ENCODE measurements at places on chromosomes 5 and 9. TPM values are rescaled to one million over a fixed set of nuclear protein-coding genes. Genes with fewer than 3 reads are reported as not detected.
A peak's percentile ranks its signal among the peaks of the same experiment; 100 is the strongest.

The FOXE1 gene
- total RNA-seq: 0.04 TPM

- DNase-seq: no peak
Observed at GRCh38 chr5:43729846-43730478, 127.0 kb downstream of the NNT start.

DNA sequence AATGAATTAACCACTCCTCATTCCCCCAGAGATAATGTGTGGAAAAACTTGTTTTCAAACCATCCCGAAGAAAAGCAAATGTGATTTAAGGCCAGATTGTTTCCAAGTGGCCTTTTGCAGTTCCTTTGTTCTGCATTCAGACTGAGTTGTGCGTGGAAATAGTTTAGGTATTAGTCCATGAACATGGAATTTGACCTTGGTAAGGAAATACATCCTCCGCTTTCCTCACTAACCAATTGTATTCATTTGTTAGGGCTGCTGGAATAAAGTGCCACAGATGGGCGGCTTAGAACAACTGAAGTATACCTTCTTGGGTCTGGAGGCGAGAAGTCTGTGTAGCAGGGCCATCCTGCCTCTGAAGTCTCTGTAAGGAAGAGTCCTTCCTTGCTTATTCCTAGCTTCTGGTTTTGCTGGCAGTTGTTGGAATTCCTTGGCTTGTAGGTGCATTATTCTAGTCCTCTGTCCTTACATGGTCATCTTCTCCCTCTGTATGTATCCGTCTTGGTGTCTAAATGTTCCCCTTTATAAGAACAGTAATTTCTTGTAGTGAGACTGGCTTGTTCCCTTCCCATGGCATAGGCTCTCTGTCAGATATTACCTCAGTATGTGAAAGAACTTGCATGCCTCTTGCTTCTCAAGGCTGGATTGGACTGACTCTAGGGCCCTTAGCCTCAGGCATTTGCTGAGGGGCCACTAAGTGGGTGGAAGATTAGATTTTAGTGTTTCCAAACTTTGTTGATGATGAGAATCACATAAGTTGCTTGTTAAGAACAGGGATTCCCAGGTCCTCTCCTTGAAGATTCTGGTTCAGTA, 53.9 kb downstream of the RAI14 start:
- peak; percentile 90 for DNase-seq

The OSMR gene
- total RNA-seq: 46.7 TPM

DNA sequence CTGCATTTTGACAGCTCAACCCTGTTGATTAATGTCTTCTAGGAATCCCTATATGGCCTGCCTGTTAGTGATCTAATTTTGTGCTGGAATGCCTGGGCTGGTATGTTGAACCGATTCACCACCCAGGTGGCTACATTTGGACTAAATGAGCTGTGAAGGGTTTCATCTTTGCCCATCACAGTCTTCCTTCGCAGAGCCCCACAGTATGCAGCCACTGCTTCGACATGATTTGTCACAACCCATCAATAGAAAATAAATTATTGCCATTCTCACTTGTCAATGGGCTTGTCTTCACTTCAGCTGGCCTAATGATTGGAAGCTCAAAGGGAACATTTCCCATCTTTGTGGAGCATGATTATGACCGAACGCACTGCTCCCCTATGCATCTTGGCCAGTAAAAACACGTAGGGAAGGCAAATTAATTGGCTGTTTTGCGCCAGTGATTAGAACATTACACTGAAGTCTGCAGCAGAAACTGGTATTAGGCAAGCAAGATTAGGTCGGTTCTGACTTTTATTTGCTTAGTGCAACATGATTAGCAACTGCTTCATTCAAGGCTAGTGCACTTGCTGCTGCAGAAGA, 408.5 kb downstream of the KIAA0825 start:
- DNase-seq: no peak

GRCh38 chr9:104872656-104873488, 55.1 kb downstream of the ABCA1 start:
- DNase-seq: peak; percentile 81

The CAMSAP1 gene
- 70.4 TPM for total RNA-seq

The SLC6A19 gene
- not detected for total RNA-seq

GRCh38 chr9:89486681-89487080, 11.2 kb downstream of the SEMA4D start:
- no peak for DNase-seq

The CAMK4 gene
- total RNA-seq: 0.75 TPM

The C9orf152 gene
- not detected for total RNA-seq

GRCh38 chr5:106020894-106021293, 1649.8 kb downstream of the EFNA5 start:
- no peak for DNase-seq

The PRKACG gene
- not detected for total RNA-seq

DNA sequence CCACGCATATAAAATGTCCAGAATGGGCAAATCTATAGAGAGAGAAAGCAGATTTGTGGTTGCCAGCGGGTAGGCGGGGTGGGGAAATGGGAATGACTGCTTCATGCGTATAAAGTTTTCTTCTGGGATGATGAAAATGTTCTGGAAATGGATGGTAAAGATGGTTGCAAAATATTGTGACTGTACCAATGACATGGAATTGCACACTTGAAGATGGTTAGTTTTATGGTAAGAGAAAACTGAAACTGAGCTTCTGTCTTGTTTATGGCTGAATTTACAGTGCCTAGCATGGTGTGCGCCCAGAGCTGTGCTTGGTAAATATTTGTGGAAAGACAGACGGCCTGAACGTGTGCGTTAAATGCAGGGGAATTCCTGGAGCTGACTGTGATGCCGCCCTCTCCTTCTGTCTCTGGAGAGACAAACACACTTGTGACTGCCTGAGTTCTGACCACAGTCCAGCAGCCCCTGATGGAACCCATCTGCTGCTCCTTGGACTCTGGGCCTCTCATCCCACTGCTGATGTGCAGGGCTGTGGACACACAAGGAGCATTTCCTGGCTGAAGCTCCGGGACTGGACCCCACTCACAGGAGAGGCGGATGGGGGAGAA, 8.6 kb upstream of the PTGES start:
- DNase-seq: no peak

The IL13 gene
- total RNA-seq: not detected

The KCNV2 gene
- total RNA-seq: not detected

DNA sequence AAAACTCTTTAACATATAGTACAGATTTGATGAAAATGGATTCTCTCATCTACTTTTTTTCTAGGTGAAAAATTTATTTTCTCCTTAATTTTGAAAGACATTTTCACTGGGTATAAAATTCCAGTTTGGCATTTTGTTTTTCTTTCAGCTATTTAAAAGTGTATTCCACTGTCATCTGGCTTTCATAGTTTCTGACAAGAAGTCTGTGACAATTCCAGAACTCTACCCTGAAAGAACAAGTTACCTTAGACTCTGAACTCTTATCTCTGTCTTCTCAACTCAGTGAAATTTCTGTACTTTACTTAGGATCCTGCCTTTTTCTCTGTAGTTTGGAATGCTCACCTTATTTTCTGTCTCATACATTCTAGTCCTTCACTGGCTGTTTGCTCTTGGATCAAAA, 161.7 kb downstream of the RANBP17 start:
- DNase-seq: no peak

DNA sequence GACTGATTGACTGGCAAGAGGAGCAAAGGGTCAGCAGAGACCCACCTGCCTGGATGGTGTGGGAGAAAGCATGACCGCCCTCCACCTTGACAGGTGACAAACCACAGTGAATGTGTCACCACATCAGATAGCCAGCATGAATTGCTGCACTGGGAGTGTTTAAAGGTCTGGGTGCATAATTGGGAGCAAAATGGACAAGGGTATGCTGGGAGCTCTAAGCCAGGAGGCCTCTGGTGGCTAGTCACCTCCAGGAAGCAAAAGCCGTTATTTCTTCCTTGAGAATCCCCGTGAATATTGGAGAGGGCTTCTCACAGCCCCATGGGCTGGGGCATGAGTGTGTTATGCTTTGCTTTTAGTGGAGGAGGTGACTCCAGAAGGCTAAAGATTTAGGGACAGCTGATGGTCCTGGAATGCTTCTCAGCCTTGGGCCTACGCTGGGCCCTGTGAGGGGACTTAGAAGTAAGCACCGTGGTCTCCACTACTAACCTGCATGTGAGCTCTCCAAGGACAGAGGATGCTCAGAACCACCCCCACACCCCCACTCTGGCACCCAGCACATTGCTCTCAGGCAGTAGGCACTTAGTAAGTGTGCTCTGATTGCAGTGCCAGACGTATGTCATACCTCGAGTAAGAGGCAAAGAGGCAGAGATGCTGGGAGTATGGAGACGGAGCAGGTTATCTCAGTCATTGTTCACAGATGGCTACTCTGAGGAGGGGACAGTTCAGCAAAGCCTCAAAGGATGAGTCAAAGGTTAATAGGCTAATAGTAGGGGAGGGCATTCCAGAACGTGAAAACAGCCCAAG, 9.1 kb upstream of the IRF1 start:
- DNase-seq: no peak

DNA sequence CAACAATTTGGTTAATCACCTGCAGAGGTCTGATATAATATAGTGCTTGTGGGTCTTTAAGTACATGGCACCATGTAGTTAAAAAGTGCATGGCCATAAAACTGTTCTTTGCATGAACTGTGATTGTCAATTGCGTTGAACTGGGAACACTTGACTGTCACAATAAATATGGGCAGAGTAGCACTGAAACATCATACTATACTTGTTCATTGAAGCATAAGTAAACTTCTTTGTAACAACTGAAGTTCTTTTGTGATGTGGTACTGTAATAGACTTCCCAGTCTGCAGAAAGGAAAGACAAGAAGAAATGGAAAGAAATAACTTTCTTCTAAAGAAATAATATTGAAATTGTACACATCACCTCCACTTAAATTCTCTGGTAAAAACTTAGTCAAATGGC, 9.8 kb upstream of the NTRK2 start:
- DNase-seq: no peak

The GPR151 gene
- total RNA-seq: not detected

GRCh38 chr5:94992325-94992724, 292.6 kb downstream of the MCTP1 start:
- DNase-seq: no peak

DNA sequence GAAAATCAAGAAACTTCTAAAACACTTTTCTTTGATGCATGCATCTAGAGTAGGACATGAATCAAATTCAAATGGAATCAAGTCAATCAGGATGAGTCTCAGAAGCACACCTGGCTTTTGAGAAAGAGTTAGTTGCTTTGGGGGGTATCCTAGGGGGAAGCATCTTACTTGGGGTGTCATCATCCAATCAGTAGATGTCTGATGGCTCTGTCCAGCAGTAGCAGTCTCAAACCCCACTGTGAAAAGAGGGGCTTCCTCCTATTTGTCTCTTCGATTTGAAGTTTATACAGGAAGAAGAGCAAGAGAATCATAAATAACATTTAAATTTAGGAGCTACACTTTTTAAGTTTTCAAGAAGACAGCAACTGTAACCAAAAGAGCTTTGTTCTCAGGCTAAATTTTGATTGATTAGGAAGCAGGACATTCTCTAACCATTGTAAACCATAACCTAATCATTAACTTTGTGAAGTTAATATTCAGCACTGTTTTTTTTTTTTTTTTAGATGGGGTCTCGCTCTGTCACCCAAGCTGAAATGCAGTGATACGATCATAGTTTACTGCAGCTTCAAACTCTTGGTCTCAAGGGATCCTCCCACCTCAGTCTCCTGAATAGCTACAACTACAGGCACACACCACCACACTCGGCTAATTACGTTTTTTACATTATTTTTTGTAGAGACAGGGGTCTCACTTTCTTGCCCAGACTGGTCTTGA, 614.7 kb downstream of the CSNK1G3 start:
- peak; percentile 34 for DNase-seq

GRCh38 chr5:3347741-3348140, 247.9 kb upstream of the IRX1 start:
- DNase-seq: no peak

DNA sequence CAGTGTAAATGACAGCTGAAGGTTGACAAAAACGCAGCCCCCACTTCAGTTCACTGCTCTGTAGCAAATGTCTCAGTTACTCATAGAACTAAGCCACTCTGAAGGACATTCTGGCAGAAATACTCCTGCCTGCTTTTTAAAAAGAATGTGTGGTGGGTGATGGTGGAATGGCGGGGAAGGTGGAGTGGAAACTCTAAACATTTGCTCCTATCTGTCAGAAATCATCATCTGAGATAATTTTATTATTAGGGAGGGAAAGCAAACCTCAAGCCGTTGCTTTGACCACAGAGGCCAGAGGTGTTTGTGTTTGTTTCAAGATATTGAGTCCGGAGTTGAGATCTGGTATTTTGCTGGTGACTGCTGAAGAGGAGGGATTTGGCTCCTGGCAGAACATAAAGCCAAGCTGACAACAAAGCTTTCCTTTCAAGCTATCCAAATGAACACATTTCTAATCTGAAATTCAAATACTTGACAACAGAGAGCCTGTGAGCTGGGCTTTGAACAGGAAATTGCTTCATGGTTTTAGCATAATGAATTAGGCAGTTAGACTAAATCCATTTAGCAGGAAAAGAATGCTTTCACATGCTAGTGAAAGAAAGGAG, 362.7 kb downstream of the CSNK1G3 start:
- DNase-seq: no peak

The SLC6A7 gene
- not detected for total RNA-seq

DNA sequence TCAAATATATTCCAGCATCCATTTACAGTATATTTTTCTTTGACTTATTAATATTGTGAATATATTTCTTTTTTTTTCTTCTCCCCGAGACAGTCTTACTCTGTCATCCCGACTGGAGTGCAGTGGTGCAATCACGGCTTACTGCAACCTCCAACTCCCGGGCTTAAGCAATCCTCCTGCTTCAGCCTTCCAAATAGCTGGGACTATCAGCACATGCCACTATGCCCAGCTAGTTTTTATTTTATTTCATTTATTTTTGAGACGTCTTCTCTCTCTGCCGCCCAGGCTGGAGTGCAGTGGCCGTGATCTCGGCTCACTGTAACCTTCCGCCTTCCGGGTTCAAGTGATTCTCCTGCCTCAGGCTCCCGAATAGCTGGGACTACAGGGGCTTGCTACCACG, 7.4 kb upstream of the GLIPR2 start:
- no peak for DNase-seq

DNA sequence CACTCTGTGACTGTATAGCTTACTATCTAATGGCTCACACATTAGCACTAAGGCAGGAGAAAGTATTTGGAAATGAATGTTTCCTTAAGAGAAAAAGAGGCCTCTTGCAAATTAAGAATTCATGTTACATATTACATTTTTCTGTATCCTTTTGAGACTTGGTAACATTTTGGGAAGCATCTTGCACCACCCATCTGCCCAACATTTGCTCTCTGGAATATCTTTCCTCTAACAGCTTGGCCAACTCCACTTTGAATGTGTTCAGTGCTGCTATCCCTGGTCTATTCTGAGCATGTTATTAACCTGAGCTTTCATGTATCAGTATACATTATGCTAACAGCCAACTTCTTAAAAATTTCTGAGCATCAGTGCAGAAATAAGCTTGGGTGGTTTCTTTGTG, 27.2 kb downstream of the MFAP3 start:
- no peak for DNase-seq

- DNase-seq: no peak
Observed at GRCh38 chr5:32058101-32058500, 116.0 kb downstream of the GOLPH3 start.

DNA sequence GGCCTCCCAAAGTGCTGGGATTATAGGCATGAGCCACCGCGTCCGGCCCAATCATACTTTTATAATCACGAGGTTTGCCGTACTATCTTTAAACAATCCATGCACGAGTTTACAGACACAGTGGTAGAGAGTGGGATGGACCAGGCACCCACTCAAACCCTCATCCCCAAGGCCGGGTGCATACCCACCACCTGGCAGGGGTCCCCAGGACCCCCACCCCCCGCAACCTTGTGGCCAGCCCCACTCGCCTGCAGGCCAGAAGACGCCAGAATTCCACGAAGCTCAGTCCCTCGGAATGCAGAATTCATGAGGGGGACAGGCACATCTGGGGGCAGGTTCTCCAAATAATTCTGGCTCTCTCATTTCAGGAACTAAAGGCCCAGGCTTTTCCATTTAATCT, 17.1 kb downstream of the NACC2 start:
- no peak for DNase-seq
